ENCODE measurements at places on chromosomes 7 and 10.

GRCh38 chr10:61408105-61408504, 45.1 kb downstream of the TMEM26 start:
- DNase-seq = no peak

DNA sequence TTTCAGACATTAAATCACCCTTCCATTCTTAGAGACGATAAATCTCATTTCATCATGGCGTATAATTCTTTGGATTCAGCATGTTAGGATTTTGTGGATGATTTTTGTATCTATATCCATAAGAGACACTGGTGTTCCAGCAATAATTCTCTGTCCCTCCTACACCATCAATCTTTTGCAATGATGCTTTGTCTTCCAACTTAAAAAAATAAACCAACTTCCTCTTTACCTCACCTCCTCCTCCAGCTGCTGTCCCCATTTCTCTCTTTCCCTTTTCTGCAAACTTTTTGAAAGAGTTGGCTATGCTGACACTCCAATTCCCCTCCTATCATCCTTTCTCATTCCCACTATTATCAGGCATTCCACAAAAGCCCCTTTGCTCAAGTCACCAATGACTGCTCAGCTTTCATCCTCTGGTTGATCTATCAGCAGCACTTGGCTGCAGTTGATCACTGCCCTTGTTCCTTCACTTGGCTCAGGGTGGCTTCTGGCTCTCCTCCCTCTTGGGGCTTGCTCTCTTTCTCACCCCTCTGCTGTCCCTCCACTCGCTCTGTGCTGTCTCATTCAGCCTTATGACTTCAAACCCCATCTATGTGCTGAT, 130.0 kb downstream of the ARHGAP22 start:
- no peak for DNase-seq

GRCh38 chr7:117810642-117811512, 62.4 kb downstream of the CTTNBP2 start:
- DNase-seq = no peak

GRCh38 chr10:48399551-48399950, 93.1 kb downstream of the MAPK8 start:
- DNase-seq = no peak

GRCh38 chr7:129832282-129832681, 120.5 kb downstream of the UBE2H start:
- no peak for DNase-seq

DNA sequence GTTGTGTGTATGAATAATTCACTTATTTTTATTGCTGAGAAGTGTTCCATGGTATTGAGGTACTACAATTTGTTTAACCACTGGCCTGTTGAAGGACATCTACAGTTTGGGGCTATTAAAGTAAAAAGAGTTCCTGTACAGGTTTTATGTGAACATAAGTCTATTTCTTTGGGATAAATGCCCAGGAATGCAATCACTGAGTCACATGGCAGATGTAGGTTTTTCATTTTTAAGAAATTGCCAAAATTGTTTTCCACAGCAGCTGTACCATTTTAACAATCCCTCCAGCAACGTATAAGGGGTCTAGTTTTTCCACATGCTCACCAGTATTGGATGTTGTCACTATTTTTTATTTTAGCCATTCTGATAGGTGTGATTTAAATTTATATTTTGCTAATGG, 243.9 kb downstream of the TNS3 start:
- DNase-seq = no peak

GRCh38 chr7:84025332-84025927, 169.2 kb downstream of the SEMA3A start:
- DNase-seq = no peak

GRCh38 chr7:15402436-15403136, 159.2 kb downstream of the AGMO start:
- no peak for DNase-seq

DNA sequence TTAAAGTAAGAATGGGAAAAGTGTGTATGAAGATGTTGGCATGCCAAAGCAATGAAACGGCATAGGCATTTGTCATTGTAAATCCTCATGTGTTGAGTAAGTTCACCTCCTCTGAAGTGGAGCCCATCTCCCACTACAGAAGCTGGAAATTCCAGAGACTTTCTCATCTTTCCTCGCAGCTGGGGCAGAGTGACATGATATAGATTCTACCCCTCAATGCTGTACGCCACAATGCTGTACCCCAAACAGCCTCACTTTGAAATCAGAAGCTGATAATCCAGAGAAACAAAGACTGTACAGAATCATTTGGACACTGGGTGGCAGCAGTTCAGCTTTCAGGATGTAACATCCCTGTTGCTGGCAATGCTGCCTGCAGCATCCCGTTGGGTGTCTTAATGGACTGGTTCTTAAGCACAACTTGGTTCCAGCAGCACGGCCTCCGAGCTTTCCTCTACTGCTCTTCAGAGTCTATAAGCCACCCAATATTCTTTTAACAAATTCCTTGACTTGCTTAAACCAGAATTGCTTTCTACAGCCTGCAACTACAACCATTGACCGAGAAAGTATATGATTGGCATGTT, 18.8 kb downstream of the ZC3HAV1L start:
- peak; percentile 76 for DNase-seq

Data from NCI-H1694 treated with DMSO at 0.1 percent for 48 hours (cell line).